Stimulated activated CD4-positive, alpha-beta T cell treated with anti-CD3 and anti-CD28 coated beads, Interleukin-1b, Interleukin-23, amount 100 ng/mL, for 1 hour (primary cell): ENCODE measurements at places on chromosomes 2 and 18.

GRCh38 chr2:159774370-159774990, 23.5 kb downstream of the CD302 start:
- DNase-seq = no peak

GRCh38 chr2:126653761-126654160, 2.2 kb upstream of the GYPC start:
- no peak for DNase-seq

- DNase-seq = no peak
Observed at GRCh38 chr2:161101406-161101805, 58.8 kb upstream of the TANK start.

DNA sequence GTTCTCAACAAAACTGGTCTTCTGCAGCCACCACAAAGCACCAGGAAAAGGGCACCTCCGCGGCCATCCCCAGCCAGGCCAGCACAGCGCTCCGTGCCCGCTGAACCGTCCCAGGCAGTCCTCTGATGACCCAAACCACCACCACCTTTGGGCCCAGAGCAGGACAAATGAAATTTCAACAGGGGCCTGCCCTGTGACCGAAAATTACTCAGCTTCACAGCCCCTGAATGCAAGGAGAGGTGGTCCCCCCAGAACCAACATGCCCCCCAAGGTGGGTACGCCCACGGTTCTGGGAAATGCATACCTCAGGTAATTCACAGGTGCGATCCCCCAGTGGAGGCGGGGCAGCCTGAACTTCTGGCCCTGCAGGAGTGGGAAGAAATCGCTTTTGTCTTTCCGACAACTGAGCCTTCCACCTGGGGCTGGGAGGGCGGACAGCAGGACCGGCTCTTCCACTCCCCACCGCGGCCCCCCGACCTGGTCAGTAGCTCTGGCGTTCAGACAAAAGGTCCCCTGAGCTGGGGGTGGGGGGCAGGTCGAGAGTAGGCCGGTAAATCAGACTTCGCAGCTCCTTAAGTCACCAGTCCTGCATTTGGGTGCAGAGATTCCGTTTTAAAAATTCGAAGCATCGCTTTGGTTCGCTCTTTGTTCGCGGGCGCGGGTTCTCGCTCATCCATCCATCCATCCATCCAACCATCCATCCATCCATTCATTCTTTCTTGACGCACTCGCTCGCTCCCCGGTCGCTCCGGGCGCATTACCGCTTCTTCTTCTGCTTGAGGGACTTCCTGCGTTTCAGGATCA, 1.4 kb downstream of the ARL4C start:
- no peak for DNase-seq

DNA sequence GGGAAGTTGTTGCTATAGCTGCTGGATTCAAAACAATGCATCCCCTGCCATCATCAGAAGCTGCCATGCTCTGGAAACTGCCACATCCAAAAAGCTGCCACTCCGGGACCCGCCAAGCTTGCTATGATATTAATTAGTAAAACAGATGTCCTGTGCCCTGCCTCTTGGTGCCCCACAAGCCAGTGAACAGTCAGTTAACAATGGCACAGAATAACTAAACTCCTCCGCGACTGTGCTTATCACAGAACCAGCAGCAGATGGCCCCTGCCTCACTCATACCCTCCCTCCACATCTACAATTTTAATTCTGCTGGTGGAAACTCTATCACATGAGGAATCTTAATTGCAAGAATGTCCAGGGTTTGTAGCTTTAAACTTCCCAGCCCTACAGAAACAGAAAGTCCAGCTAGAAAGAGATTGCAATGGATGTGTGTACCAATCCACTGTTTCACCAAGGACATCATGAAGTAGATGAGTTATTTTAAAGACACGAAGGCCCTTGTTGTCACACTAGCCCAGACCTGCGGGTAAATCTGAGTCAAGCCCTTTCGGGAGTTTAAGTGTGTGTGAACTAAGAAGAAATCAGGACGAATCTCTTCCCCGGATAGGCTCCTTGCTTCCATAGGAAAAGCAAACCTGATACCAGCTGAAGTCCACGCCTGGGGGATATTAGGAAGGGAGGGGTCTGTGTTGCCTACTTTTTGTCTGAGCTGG, 7.4 kb upstream of the ACYP2 start:
- no peak for DNase-seq

DNA sequence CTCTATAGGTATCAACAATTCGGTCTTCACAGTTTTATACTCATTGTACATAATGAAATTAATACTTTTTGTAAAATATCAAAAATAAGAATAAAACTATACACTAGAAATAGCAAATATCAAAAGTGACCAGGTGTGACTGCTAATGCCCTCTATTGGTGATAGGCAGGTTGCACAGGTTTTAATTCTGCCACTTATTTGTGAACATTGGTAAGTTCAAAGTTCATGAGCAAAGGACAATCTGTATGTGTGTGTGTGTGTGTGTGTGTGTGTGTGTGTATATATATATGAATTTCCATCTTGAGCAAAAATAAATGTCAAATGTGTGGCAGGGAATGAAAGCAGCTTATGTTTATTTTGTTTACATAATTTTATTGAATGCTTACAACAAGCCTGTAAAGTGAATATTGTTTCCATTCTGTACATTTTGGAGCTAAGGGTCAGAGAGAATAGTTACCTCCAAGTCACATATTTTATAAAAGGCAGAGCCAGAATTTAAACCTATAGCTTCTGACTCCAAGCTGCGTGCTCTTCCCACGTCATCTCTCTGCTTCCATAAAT, 537.4 kb downstream of the CPS1 start:
- DNase-seq = no peak

GRCh38 chr2:26330604-26331003, 15.3 kb upstream of the SELENOI start:
- no peak for DNase-seq

GRCh38 chr2:140526575-140526974, 1604.2 kb downstream of the LRP1B start:
- no peak for DNase-seq
